Bronchial epithelial cell (primary cell): ENCODE measurements at places on chromosomes 2 and 18. TPM values are rescaled to one million over a fixed set of nuclear protein-coding genes. Genes with fewer than 3 reads are reported as not detected.

The SLC19A3 gene
- total RNA-seq, result not detected in 2 replicates

The EHBP1 gene
- 125 and 132 TPM in 2 replicates for total RNA-seq

The ITSN2 gene
- 26.3 and 32.4 TPM in 2 replicates for total RNA-seq

The TMEM17 gene
- 1.1 and 1.2 TPM in 2 replicates for total RNA-seq

The ZSWIM2 gene
- total RNA-seq, result not detected in 2 replicates

The IL36A gene
- 6.3 and 11.5 TPM in 2 replicates for total RNA-seq

The HOXD4 gene
- not detected in 2 replicates for total RNA-seq

The DSEL gene
- 2.4 and 3.3 TPM in 2 replicates for total RNA-seq

The KHK gene
- total RNA-seq, result 0.53 and 0.77 TPM in 2 replicates

The CCDC178 gene
- 0.53 and 0.90 TPM in 2 replicates for total RNA-seq

The ARMC9 gene
- 8.4 and 8.8 TPM in 2 replicates for total RNA-seq

The ACOXL gene
- total RNA-seq, result not detected in 2 replicates

The DSG1 gene
- total RNA-seq, result under 0.01 and 0.64 TPM in 2 replicates

The TUBB8B gene
- not detected in 2 replicates for total RNA-seq

The GATA6 gene
- 2.9 and 3.1 TPM in 2 replicates for total RNA-seq

The REG3A gene
- not detected in 2 replicates for total RNA-seq

The UGT1A3 gene
- total RNA-seq, result 2.7 TPM in 1 of 2 replicates, not detected in the other

The PRKRA gene
- 42.6 and 45.5 TPM in 2 replicates for total RNA-seq

The PDIA6 gene
- total RNA-seq, result 418 and 582 TPM in 2 replicates

The CXCR4 gene
- under 0.01 TPM in 1 of 2 replicates, not detected in the other for total RNA-seq

The TFPI gene
- total RNA-seq, result 0.64 and 2.1 TPM in 2 replicates

The MEMO1 gene
- 29.2 and 29.7 TPM in 2 replicates for total RNA-seq

The CFAP65 gene
- not detected in 2 replicates for total RNA-seq

The MC4R gene
- under 0.01 TPM in 1 of 2 replicates, not detected in the other for total RNA-seq

The ANKRD62 gene
- total RNA-seq, result under 0.01 and 0.13 TPM in 2 replicates

The IL1RN gene
- 71.9 and 113 TPM in 2 replicates for total RNA-seq

The UGT1A9 gene
- 0.26 TPM in 1 of 2 replicates, not detected in the other for total RNA-seq

The CDH7 gene
- total RNA-seq, result not detected in 2 replicates

The RAB6C gene
- under 0.01 TPM in 1 of 2 replicates, not detected in the other for total RNA-seq

The TMEM198 gene
- under 0.01 and 0.13 TPM in 2 replicates for total RNA-seq

The SKOR2 gene
- not detected in 2 replicates for total RNA-seq

The ELOA2 gene
- total RNA-seq, result not detected in 2 replicates

The CYP27C1 gene
- total RNA-seq, result 0.26 and 0.38 TPM in 2 replicates

The TAF1B gene
- total RNA-seq, result 28.7 and 30.5 TPM in 2 replicates

The DARS1 gene
- total RNA-seq, result 106 and 111 TPM in 2 replicates

The SCYGR4 gene
- total RNA-seq, result not detected in 2 replicates

The NGEF gene
- total RNA-seq, result 0.53 and 6.1 TPM in 2 replicates

The OTOS gene
- total RNA-seq, result not detected in 2 replicates
